Articular chondrocyte of knee joint (primary cell): ENCODE measurements at places on chromosomes 16 and 17. TPM values are rescaled to one million over a fixed set of nuclear protein-coding genes. Genes with fewer than 3 reads are reported as not detected.

Gene KRTAP2-1
- not detected in 2 replicates for total RNA-seq

Gene KRT31
- total RNA-seq, result not detected in 2 replicates

Gene SEZ6
- not detected in 2 replicates for total RNA-seq

Gene GRB7
- total RNA-seq, result 0.32 and 0.78 TPM in 2 replicates

Gene SLC22A31
- total RNA-seq, result 0.13 TPM in 1 of 2 replicates, not detected in the other

Gene GAN
- total RNA-seq, result 9.1 and 10.7 TPM in 2 replicates

Gene UBE2I
- total RNA-seq, result 55.7 and 61.3 TPM in 2 replicates

Gene RAB34
- total RNA-seq, result 188 and 196 TPM in 2 replicates

Gene DHRS7C
- not detected in 2 replicates for total RNA-seq

Gene PLA2G10
- not detected in 2 replicates for total RNA-seq

Gene AIPL1
- total RNA-seq, result 0.11 and 0.13 TPM in 2 replicates

Gene ABI3
- total RNA-seq, result 0.22 TPM in 1 of 2 replicates, not detected in the other

Gene SLC39A11
- total RNA-seq, result 24.9 and 26.1 TPM in 2 replicates

Gene HEATR9
- not detected in 2 replicates for total RNA-seq

Gene HYDIN
- total RNA-seq, result 4.2 and 5.6 TPM in 2 replicates

Gene PAGR1
- total RNA-seq, result 13.7 and 18.3 TPM in 2 replicates

Gene ITGAD
- total RNA-seq, result not detected in 2 replicates

Gene SPNS2
- total RNA-seq, result 0.65 and 1.3 TPM in 2 replicates

Gene OGFOD1
- 51.0 and 65.2 TPM in 2 replicates for total RNA-seq

Gene SEC14L5
- total RNA-seq, result under 0.01 and 0.22 TPM in 2 replicates

Gene PRAC1
- total RNA-seq, result not detected in 2 replicates

Gene CCL18
- total RNA-seq, result not detected in 2 replicates
